Activated CD4-positive, alpha-beta T cell treated with anti-CD3 and anti-CD28 coated beads for 1 hour (primary cell): ENCODE measurements at places on chromosomes 6 and 20.

DNA sequence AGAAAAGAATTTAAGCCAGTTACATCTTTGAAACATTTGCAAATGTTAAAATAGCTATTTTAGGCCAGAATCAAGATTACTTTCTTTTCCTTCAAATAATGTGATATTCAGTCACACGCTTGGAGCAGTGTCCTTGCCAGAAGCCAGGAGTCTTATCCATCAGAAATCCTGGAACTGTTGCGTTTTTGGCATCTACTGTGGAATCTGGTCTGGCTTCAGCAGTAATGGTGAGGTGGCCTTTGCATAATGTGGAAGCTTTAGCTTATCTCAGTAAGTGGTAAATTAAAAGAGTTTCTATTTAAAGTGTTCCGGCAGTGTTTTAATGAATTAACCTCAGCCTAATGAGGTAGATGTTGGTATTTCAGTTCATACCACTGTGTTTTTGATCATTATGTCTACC lies 97.6 kb downstream of the FIG4 start:
- DNase-seq = no peak

DNA sequence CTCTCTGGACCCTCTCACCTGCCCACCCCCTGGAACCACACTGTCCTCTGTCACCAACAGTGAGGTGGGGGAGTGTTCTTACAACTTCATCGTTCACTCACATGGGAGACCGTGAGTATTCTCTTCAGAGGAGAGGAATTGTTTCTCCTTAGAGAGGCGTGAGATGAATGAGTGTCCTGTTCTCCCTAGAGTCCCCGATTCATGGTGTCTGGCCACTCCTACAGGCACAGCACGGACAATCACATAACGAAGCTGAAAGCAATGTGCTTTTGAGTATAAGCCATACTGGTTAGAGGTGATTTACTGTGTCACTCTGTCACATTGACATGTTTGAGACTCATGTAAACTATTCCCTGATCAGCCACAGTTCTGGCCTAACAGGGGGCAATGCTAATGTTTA lies 54.6 kb downstream of the FOXC1 start:
- no peak for DNase-seq

- no peak for DNase-seq
Measured at GRCh38 chr20:60862601-60863000, 389.5 kb upstream of the CDH4 start.

DNA sequence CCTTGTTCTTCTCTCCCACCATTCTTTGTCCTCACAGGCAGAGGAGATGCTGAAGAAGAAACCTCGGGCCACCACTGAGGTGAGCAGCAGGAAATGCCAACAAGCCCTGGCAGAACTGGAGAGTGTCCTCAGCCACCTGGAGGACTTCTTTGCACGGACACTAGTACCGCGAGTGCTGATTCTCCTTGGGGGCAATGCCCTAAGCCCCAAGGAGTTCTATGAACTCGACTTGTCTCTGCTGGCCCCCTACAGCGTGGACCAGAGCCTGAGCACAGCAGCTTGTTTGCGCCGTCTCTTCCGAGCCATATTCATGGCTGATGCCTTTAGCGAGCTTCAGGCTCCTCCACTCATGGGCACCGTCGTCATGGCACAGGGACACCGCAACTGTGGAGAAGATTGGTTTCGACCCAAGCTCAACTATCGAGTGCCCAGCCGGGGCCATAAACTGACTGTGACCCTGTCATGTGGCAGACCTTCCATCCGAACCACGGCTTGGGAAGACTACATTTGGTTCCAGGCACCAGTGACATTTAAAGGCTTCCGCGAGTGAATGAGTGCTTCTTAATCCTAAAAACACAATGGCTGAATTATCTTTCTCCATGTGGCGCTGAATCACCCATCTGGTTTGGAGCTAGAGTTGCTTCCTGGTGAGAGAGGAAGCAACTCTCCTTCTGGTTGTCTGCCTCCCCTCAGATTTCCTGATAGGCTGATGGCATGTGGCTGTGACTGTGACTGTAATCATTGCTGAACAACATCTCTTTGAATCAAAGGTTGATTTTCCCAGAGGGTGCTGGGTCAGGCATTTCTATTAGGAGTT lies 4.6 kb downstream of the MAD2L1BP start:
- DNase-seq = no peak

DNA sequence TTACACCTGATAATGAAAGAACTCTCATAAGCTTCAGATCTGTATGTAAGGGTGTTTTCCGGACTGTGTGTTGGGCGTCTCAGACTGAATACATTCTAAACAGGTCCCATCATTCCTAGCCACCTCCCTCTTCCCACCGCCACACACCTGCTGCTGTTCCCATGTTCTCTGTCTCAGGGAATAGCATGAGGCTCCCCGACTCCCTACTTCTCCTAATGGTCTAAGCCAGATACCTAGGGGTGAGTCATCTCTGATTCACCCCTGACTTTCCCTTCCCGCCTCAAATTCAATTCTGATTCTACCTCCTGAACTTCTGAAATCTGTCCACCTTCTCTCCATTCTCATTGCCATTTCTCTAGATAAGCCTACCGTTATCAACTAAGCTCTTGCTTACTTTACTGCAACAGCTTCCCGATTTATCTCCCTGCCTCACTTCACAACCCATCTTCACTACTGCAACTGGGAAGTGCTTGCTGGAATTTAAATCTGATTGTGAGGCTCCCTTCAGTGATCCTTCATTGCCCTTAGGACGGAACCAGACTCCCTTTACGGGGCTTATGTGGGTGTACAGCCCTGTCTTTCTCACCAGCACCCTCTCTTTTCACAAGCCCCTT lies 1.6 kb downstream of the TMEM14A start:
- no peak for DNase-seq

DNA sequence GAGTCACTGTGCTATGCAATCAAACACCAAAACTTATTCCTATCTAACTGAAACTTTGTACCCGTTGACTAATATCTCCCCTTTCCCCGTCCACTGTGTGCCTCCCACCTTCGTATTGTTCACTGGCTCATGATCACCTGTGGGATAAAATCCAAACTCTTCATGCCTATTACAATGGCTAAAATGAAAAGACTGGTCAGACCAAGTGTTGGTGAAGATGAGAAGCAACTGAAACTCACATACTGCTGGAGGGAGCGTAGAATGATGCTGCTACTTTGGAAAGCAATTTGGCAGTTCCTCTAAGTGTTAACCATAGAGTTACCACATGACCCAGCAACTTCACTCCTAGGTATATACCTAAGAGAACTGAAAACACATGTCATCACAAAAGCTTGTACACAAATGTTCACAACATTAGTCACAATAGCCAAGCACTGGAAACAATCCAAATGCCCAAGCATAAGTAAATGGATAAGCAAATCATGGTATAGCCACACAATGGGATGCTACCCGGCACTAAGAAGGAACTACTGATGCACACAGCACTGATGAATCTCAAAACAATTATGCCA lies 13.1 kb downstream of the RPS10 start:
- DNase-seq = no peak

DNA sequence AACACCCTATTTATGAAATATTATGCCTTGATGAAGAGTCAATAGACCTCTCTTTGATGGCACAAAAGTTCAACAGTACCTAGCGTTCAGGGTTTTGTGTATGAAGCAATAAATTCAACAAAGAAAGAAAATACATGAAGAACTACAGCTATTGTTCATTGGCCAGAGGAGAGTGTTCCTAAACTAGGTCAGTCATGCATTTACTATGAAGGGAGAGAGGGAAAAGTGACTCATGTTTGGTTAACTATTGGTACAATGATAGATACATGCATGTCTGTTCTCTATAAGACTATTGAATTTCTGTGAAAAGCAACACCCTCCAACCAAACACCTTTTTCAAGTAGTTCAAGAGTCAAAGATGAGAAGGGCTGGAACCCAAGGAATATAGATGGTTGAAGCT lies 50.7 kb downstream of the CLIC5 start:
- DNase-seq = no peak

DNA sequence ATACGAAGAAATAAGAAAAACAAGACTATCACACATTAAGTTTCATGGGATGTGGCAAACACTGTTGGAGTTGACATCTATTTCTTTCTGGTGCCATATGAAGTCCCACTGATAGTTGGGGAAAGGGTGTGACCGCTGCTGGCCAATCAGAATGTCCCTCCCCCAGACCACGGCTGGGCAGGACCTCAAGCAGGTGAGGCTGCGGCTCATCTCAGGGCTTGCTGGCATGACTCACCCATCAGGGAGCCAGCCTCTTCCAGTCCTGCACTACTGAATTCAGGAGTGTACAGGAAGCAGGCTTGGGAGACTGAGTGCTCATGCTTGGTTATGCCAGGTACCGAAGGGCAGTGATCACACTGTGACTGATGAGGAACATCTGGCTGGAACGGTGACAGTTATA lies 18.9 kb downstream of the PREP start:
- no peak for DNase-seq

DNA sequence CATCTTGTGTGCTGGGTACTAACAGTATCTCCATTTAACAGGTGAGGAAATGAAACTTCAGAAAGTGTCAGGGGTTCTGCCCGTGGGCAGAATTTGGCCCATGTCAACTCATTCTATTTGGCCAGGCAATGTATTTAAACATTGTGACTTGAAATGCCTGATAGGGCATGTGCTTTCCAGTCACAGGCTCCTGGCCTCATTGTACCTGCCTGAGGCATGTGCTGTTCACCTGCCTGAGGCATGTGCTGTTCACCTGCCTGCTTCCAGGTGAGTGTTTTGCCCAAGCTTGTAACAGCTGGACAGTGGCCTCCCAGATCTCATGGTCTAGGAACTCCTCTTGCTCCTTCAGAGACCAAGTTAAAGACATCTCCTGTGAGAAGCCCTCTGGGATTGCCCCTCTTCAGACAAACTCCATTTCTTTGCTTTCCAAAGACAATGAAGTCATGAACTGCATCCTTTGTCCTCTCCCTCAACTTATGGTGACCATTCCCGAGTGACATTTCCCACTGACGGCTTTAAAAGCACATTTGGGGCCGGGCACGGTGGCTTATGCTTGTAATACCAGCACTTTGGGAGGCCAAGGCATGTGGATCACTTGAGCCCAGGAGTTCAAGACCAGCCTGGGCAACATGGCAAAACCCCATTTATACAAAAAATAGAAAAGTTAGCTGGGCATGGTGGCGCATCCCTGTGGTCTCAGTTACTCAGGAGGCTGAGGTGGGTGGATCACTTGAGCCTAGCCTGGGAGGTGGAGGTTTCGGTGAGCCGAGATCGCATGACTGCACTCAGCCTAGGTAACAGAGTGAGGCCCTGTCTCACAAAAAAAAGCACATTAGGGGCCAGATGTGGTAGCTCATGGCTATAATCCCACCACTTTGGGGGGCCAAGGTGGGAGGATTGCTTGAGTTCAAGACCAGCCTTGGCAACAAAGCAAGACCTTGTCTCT lies 48.7 kb downstream of the BCAS4 start:
- DNase-seq = no peak

DNA sequence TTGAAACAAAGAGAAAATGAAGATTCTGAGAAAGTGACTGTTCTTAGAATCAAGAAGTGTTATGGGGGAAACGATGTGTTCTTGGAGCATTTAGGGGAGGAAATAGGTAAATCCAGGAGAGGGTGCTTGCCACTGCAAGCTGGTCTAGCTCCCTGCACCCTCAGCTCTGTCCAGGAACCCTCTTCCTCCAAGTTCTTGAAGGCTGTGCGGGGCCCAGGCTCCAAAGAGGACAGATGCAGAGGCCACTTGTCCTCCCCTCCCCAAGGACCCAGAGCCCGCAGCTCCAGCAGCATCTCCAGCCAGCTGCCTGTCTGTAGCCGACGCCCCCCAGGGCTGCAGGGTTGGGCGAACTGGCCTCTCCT lies 87.9 kb downstream of the CDC5L start:
- no peak for DNase-seq

DNA sequence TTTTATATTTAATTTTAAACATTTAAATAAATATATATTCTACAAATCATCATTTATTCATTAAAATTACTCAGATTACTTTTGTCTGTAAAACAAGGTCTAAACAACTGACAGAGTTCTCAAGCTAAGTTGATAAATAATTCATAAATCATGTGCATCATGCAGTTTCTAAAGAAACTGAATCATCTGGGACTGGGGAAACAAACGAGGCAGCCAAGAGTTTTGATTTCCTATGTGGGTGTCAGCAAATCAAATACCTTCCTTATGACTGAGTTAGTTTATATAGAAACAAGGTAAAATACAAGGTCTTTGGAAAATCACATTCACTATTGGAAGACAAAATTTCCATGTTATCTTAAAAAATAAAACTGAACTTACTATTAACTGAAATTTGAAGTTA lies 149.9 kb upstream of the BEND6 start:
- no peak for DNase-seq

DNA sequence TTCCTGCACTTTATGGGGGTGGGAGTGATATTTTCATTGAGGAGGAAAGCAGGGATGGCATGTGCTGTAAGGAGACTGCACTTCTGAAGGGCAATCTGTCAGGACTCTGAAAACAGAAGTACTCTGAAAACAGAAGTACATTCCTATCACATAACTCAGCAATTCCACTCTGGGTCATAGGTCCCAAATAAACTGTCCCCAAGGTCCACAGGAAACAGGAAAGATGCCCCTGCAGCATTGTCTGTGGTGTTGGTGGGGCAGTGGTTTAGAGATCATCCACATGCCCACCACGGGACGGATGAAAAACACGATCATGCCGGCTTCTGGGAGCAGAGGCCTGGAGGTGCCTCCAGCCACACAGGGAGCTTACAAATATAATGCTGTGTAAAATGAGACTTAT lies 150.3 kb downstream of the OTOR start:
- DNase-seq = no peak

- DNase-seq = no peak
Measured at GRCh38 chr6:140049251-140049650, 674.8 kb upstream of the CITED2 start.

DNA sequence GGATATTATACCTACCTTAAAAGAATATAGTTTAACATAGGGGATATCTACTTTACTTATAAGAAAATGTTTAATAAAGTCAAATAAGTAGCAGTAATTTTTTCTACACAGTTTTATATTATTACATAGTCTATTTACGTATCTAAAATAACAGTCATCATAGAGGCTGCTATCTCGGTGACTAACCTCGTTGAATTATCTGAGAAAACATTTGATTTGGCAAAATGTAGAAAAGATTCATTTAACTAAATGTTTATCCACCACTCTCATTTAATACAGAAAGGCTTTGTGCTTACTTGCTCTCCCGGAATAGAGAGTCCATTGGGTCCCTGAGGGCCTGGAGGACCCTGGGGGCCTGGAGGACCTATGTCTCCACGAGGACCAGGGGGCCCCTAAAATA lies 103.6 kb downstream of the COL12A1 start:
- DNase-seq = no peak

- DNase-seq = no peak
Measured at GRCh38 chr20:10922941-10923340, 249.1 kb upstream of the JAG1 start.

DNA sequence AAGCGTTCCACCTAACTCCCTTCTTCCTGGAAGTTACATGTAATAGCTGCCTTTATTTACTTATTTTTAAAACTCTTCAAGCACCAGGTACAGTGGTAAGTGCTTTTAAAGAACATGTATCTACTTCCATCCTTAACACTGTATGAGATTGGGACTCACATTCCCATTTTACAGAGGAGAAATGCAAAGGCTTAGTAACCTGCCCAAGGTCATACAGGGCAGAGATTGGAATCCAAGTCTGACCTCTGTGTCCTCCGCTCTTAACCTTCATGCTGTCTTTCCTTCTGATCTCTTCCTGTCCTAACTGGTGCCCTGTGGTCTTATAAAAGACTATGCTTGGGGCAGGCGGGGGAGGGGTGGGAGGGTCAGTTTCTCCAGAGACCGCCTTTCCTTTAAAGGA lies 1.6 kb downstream of the B4GALT5 start:
- DNase-seq = no peak
